ENCODE measurements at places on chromosomes 16 and 17.
A peak's percentile ranks its signal among the peaks of the same experiment; 100 is the strongest.

DNA sequence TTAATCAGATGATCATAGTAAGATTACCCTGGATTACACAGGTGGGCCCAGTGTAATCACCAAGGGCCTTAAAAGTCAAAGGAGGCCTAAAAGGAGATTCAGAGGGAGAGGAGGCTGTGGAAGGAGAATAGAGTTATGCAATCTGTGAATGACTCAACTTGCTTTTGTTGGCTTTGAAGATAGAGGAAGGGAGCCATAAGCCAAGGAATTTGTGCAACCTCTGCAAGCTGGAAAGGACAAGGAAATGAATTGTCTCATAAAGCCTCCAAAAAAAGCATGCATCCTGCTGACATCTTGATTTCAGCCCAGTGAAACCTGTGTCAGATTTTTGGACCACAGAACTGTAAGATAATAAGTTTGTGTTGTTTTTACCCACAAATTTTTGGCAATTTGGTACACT, 109.6 kb downstream of the CNTNAP4 start:
- no peak for DNase-seq

GRCh38 chr17:4194796-4195195, 51.8 kb downstream of the CYB5D2 start:
- no peak for DNase-seq

DNA sequence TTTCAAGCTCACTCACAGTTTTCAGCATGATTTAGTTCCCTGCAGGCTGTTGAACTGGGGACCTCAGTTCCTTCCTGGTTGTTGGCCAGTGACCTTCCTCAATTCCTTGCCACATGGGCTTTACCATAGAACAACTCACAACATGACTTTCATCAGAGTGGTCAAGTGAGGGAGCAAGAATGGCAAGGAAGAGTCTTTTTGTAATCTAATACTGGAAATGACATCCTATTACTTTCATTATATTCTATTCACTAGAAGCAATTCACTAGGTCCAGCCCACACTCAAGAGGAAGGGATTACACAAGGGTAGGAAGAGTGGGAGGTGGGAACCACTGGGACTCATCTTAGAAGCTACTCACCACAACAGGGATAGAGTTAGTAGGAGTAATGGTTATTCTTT, 57.6 kb downstream of the SYT17 start:
- DNase-seq: no peak

DNA sequence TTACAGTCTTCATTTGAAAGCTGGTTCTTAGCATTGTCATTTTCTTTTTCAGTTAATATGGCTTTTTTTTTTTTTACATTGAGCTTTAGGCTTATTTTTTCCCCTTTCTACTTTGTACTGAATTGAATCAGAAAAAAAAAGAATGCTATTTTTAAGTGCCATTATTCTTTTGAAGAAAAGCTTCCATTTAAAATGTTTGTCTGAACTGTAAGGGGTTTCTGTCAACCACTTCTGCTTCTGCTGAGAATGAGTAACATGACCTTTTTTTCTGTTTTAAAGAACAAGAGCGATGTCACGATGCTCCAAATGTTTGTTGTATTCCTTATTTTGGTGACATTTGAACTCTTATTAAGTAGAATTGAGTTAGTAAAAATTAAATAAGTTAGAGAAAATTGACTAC, 50.0 kb downstream of the MRTFB start:
- DNase-seq: no peak

DNA sequence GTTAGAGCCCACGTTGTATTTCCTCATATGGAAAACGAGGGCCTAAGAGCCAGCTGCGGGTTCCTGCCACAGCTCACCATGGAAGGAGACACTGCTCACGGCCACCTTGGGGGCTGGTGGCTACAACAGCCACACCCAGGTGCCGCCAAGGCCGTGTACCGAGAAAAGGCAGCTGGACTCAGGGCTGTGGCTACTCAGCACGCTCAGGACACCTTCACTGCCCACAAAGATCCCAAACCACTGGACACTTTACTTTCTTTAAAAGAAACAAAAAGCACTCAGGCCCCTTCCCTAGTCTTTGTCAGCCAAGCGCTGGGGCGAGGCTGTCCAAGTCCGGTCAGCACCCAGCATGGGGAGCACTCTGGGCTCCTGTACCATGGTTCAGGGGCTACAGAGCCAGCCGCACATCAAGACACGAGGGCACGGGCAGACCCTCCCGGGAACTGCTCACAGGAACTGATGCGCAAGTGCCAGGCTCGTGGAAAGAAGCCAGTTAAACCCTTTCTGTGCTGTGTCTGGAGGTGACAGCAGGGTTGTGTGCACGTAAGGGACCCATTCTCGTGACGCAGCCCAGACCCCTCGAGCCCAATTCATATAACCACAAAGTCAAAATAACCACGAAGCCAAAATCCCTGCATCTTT, 18.5 kb downstream of the SLC16A3 start:
- no peak for DNase-seq

DNA sequence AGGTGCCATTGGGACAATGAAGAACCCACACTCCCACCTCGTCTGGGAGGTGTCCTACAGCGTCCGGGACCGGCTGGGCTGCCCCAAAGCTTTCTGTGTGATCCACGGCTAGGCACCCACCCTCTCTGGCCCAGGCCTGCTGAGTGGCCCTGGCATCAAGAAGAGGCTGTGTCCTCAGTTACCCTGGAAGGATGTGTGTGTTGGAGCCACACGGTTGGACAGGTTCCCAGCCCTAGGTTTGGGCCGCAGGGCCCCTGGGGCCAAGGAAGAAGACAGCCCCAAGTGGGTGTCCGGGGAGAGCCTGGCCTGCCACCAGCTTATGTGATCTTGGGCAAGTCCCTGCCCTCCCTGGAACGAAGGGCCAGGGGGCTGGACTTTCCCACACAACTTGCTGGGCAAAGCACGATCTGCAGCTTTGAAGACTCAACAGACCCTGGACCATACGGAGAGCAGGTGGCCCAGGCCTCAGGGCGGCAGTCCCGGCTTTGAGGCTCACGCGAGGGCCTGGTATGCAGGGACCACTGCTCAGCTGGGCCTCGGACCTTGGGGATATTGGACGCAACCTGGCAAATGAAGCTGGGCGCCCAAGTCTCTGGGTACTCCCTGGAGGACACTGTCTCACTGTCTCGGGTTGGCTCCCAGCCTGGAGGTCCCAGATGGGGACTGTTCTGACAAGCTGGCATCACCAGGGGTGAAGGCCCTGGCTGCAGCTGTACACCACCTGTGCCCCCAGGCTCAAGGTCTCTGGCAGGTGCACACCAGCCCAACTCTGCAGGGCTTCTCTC, 17.5 kb downstream of the MYBBP1A start:
- no peak for DNase-seq

GRCh38 chr16:46649588-46650253, 28.5 kb upstream of the SHCBP1 start:
- DNase-seq: peak; percentile 28

- no peak for DNase-seq
These were observed 76.0 kb downstream of the RAP1GAP2 start for GRCh38 chr17:2872282-2872681.

DNA sequence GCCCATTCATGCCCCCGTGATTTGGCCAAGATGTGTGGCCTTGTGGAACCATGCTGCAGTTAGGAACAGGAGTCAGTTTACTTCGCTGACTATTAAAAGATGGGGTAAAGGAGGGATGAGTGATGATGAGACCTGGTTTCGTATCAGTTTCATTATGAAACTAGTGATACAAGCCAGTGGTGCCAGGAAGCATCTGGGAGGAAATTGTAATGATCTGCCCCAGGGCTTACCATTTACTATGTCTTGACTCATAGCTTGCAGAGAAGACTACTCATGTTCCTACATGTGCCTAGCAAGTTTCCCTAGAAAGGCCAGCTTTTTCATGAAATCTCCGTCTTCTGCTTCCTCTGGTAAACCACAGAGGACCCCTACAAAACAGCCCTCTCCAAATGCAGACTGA, 23.2 kb downstream of the CDH3 start:
- DNase-seq: no peak

DNA sequence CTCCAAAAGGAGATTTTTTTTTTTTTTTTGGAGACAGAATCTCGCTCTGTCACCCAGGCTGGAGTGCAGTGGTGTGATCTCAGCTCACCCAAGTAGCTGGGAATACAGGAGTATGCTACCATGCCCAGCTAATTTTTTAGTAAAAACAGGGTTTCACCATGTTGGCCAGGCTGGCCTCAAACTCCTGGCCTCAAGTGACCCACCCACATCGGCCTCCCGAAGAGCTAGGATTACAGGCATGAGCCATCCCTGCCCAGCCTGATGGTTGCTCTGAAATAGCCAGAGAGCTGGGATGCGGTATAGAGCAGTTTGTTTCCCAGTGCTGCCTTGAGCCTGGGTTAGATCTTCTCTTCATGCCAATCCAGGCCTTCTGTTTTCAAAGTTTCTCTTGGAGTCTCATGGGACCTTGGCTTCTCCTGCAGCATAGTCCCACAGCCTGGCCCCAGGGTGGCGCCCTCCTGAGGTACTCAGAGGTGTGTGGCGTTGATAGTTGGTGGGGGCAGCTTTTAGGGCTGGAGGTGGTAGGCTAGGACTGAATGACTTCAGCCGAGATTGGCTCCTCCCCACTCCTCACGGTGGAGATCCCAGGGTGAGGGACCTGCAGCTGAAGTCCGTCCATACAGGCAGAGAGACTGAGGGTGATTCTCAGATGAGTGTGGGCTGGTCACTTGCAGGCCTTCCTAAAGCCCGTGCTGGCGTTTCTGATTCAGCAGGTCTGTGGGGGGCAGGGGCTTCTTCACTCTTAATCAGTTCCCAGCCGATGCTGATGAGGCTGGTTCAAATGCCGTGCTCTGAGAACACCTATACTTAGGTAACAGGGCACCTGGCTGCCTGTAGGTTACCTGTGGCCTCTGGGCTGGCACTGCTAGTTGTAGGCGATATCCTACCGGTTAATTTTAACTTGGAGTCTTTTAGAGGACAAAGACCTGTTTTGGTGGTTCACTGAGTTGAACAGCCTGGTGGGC, 52.0 kb downstream of the TNFRSF13B start:
- DNase-seq: no peak

DNA sequence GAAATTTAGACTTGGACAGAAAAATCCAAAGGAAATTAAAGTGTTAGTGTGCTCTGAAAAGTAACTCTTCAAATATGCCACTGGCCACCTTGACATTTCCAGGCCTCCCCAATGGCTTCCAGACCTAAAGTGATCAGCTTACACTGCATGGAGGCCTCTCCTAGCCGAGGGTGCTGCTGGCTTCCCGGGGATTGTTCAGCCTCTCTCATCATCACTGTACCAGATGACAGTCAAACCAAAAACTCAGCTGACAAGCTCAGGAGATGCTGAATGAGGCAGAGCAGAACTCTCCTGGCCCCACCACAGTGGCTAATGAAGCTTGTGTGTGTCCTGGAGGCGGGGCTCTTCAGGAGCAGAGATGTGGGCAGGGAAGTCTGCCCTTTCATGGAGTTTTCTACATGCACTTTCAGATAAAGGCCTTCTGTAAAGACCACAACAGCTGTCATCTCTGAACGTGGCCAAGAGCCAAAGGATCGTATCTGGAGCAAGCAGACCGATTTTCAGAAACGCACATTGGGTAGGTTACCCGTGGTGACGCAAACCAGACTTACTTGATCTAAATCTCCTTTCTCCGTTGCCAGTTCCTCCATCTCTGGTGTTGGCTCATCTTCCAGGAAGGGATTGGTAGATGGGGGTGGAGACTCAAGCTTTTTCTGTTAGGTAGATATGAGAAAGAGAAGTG, 113.3 kb downstream of the VPS53 start:
- DNase-seq: no peak

DNA sequence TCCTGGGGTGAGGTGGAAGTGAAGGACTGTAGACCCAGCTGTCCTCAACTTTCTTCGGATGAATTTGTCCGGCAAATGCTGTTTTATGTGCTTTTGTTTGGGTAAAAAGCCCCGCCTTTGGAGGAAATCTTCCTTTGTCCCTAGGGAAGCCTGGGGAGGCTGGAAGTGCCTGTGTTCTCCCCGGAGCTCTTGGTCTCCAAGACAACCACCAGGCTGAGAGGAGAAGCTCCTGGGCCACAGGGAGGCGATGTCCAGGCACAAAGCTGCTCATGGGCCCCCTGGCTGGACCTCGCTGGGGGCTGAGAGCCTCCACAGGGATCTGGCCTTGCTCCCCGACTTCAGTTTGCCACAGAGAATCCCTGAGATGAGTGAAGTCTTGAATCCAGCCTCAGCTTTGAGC, 293.1 kb upstream of the N4BP1 start:
- DNase-seq: no peak

DNA sequence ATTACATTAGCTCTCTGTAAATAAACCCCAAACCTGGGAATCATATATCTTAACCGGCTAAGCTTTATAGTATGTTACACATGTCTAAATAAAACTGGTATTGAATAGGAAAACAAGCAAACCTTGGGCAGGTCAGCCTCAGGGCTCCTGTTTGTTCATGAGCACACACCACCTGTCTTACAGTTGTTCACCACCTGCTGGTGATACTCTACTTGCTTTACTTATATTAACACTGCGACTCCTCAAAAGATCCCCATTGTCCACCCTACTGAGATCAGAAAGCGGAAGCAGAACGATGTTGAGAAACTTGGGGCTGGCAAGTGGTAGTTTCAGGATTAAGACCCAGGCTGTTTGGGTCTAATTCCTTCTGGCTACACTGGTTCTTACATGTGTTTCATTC, 16.4 kb downstream of the CDH13 start:
- DNase-seq: no peak

- DNase-seq: no peak
These were observed 50.6 kb downstream of the HS3ST3B1 start for GRCh38 chr17:14351493-14351892.
